ENCODE measurements at places on chromosomes 1 and 21. TPM values are rescaled to one million over a fixed set of nuclear protein-coding genes. Genes with fewer than 3 reads are reported as not detected.

The RIIAD1 gene
- 8.2 TPM for total RNA-seq

The SLC1A7 gene
- total RNA-seq, result 0.05 TPM

The ZDHHC18 gene
- 17.9 TPM for total RNA-seq

The MCOLN3 gene
- 5.3 TPM for total RNA-seq

The ANGPTL7 gene
- total RNA-seq, result 0.25 TPM

The KCNAB2 gene
- total RNA-seq, result 6.3 TPM

The MKNK1 gene
- total RNA-seq, result 34.1 TPM

GRCh38 chr1:225733254-225733653 is 44.4 kb upstream of the SRP9 start:
- no peak for ATAC-seq

- no peak for ATAC-seq
Observed at GRCh38 chr1:209504571-209504970, 78.9 kb upstream of the CAMK1G start.

GRCh38 chr1:200862713-200863415 is 9.9 kb upstream of the GPR25 start:
- no peak for ATAC-seq

DNA sequence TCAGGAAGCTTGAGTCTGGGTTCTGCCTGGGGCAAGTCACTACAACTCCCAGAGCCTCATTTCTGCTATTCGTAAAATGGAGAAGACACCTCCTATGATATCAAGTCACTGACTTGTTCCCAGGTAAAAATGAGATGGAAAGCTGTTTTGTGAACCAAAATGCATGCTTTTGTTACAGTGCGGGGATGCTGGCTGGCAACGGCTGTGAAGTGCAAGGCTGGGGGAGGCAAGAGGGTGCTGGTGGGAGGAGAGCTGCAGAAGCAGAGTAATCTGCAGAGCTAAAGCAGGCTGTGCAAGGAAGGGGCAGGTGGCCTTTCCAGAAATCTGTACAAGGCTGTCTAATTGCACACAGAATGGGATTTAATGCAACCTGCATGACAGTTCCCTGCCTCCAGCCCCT is 150.9 kb downstream of the CNIH3 start:
- no peak for ATAC-seq

DNA sequence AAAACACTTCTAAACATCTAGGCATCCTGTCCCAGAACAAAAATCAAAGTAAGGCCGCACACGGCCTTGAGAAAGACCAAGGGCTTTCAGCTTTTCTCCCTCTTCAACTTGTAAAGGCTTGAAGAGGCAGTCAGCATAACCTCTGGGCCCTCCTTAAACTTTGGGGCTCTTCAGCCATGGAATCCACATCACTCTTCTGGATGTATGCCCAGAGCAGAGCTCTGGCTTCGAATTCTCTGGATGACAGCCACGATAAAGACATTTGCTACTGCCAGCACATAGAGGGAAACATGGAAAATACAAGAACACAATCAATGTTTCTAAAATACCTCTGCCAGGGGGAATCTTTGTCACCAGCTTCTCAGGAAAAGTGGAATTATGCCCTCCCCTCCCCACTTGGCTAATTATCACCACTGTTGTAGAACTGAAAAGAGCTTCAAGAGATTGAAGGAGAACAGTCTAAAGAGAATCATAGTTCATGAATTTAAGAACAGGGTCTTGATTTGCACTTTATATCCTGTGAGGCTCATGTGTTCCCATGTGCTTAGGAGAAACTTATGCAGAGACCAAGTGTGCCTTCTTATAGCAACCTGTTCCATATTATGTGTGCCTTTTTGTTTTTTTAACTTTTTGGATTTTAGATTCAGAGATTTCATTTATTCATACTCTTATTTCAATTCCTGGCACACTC is 39.0 kb upstream of the DPT start:
- no peak for ATAC-seq

DNA sequence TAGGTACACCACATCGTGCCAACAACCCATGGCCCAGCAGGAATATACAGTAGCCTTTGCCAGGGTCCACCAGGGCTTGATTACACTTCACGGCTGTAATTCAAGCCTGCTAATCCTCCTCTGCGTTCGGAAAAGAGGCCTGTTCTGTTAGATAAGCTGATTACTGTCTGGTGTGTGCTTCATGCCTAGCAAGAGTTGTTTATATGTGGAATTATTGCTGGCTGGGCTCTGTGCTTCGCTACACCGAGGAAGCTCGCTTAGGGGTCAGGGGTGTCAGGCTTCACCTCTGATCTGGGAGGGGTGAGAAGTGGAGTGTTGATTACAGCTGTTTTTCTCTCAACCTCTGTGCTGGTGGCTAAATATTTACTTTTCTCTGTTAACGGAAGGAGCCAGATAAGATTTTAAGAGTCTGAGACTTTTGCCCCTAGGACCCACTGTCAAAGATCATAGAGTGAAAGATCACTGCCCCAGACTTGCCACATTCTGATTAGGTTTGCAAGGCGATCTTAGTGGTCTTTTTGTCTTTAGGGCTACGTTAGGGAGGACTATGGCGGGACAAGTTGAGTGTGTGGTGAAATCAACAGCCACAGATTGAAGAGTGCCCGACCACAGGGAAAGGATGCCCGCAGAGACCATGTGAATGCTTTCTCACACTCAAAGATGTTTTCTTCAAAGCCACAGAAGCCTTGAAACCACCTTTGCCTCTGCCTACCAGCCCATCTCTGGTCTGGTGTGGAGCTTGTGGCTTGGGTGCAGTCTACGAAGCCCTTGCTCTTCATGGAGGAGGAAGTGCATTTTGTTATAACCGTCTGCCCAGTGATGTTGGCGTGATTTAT is 216.1 kb downstream of the PBX1 start:
- no peak for ATAC-seq

DNA sequence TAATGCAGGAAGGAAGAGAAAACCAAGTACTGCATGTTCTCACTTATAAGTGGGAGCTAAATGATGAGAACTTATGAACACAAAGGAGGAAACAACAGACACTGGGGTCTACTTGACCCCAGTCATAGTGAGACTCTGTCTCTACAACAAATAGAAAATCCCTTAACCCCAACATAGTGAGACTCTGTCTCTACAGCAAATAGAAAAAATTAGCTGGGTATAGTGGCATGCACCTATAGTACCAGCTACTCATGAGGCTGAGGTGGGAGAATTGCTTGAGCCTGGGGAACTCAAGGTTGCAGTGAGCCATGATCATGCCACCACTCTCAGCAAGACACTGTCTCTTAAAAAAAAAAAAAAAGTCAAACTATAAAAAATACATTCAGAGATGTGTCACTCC is 42.7 kb downstream of the GIPC2 start:
- ATAC-seq, result no peak

DNA sequence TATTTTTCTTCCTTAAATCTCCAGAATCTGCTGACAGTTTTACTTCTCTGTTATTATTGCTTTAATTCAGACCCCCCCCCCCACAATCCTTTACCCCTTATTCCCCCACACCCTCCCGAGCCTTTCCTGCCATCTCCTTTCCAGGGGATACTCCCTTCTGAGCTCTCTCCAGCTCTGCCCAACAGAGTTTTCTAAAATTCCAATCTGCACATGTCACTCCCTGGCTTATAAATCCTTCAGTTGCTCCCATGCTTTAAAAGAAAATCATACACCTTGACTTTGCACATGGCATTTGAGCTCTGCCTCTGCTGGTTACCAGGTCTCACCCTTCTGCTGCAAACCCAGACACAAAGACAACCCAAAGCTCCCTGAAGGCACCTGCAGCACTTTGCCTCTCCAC is 11.7 kb upstream of the EPS8L3 start:
- no peak for ATAC-seq

- ATAC-seq, result no peak
Observed at GRCh38 chr1:109468903-109469302, 2.6 kb downstream of the SYPL2 start.

GRCh38 chr1:42117214-42117613 is 36.0 kb upstream of the GUCA2B start:
- no peak for ATAC-seq

DNA sequence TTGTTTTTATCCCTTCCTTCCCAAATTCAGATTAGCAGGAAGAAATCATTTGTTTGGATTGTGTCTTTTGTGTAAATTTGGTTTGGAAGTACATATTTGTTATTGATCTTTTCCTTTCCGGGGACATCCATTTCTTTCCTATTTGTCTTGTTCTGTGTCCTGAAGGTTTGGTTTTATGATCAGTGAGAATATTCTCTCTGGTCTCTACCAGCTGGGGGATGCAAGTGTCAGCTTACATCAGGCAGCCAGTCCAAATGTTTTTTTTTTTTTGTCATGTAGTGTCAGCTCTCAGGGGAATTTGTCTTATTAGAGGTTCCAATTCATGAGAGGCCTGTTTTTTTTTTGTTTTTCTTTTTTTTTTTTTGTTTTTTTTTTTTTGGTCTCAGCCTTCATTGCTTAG is 479.2 kb upstream of the LRRC7 start:
- peak; percentile 63 for ATAC-seq

DNA sequence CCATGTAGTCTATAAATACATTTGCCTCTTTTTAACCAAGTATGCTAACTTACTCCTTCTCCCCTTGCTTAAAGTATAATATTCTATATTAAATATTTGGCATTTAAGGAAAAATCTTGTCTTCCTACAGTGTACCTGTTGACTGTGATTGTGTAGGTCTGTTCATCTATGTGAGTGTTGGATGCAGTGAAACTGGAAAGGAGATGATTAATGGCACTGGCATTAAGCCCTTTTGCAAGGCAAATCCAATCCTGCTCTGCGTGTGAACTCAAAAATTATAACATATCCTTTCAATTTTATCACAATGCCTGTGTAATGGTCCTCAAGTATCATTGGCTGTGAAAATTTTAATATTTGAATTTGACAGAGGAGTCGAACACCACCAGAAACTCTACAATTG is 565.0 kb downstream of the KCNT2 start:
- no peak for ATAC-seq

- peak; percentile 29 for ATAC-seq
Observed at GRCh38 chr21:29786496-29787360, 153.1 kb downstream of the GRIK1 start.

DNA sequence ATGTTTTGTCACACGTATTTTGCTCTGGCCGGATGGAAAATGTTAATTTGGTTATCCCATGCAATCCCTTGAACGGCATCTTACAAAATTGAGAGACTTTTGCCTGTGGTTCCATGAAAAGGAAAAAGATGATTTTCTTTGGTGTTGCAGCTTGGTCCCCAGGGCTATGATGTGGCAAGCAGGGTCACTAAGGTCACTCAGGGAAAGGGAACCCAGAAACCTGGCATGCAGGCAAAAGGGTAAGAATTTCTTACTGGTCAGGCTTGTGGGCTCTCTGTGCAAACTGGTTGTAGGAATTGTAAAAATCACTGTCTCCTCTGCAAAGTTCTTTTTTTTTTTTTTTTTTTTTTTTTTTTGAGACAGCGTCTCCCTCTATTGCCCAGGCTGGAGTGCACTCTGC is 48.4 kb upstream of the NBPF3 start:
- no peak for ATAC-seq

DNA sequence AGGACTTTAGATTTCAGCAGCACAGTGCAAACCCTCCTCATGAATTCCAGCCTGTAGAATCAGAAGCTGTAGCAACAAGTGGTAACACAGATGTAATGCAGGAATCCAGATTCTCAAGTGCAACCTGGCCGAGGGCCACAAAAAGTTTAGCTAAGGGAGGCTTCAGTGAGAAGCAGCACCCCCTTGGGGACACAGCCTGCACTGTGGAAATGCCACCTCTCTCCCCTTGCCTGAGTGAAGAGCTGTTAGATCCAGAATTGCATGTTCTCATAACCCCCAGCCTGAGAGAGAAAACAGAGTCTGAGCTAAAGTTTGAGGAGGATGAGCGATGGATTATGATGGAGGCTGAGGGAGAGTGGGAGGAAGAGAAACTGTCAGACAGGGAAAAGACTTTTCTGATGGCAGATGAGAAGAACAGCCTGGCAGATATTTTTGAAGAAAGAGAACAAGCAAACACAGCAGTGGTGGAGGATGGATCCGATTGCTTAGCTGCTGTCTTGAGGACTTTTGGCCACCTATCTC is 80.5 kb upstream of the BMP8A start:
- no peak for ATAC-seq

DNA sequence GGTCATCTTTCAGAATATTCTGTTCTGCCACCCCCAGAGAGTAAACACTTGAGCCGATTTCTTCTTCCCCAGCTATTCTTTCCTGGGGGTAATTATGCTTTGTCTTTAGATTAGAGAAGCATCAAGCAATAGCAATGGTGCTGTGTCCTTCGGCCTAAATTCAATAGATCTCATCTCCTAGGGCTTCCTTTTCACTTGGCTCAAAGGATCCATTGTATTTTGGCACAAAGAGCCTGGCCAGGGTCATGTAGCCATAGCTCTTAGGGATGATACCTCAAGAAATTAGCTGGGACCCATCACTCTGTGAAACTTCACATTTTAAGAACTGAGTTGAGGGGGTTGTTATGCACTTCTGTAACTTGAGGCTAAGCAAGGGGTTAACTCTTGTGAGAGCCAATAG is 27.0 kb downstream of the MRPS6 start:
- ATAC-seq, result no peak

GRCh38 chr1:243470502-243470901 is 214.7 kb downstream of the SDCCAG8 start:
- ATAC-seq, result no peak

GRCh38 chr1:21874778-21875547 is 62.1 kb downstream of the HSPG2 start:
- peak; percentile 21 for ATAC-seq

GRCh38 chr1:13487143-13487868 is 26.5 kb downstream of the LRRC38 start:
- no peak for ATAC-seq

GRCh38 chr1:42423681-42424080 is 32.1 kb downstream of the ZMYND12 start:
- no peak for ATAC-seq

DNA sequence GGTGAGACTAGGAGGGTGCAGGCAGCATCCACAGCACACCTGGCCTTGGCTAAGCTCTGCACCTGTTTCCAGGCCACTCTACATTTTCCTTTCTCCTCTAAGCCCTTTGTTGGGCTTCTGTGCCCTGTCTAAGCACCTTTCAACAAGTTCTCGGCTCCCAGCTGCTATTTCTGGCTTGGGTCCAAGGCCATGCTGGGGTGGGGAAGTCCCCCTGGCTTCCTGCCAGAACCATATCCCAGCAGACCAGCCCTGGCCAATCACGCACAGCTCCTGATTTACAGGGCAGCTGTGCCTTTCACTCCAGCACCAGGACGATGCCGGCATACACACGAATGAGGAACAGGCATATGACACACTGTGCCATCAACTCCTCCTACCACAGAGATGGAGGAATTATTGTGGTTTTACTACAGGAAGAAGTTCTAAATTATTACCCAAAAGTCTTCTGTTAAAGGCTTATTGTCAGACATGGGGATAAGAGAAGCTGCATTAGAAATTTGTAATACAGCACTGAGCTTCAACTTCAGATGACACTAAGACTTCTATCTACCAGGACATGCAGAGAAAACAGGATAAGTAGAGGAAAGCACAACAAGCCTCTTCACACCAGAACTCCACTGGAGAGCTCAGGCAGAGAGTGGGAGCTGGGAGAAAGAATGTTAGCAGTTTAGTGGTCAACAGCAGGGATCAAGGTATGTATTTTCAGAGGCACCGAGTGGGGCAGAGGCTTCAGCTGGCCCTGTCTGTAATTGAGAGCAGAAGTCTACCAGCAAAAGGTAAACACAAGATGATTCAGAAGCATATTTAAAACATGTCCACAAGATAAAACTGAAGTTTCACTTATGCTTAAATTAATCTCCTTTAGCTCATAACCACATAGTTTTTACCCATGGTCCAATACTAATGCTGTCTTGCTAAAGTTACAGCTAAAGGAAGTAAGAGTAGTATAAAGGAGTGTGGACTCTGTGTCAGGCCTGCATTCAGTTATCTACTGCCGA is 37.4 kb downstream of the TRIT1 start:
- ATAC-seq, result peak; percentile 99

- ATAC-seq, result no peak
Observed at GRCh38 chr1:76759950-76760349, 107.3 kb upstream of the ST6GALNAC5 start.
